Adrenal gland (tissue), 19 donors: ENCODE measurements at places on chromosomes 2 and 18.
A peak's percentile ranks its signal among the peaks of the same experiment; 100 is the strongest.

- DNase-seq, result no peak
These were observed 2.0 kb upstream of the CAPN14 start for GRCh38 chr2:31219131-31219969.

GRCh38 chr18:63316612-63317555, 2.7 kb downstream of the BCL2 start:
- no peak for DNase-seq

GRCh38 chr18:79118797-79119196, 49.6 kb downstream of the ATP9B start:
- no peak for DNase-seq

GRCh38 chr2:216146573-216146972, 37.4 kb downstream of the XRCC5 start:
- DNase-seq, result no peak

- no peak for DNase-seq
These were observed 101.2 kb downstream of the RAPGEF4 start for GRCh38 chr2:172836827-172837226.

GRCh38 chr2:46157966-46158310, 139.3 kb upstream of the EPAS1 start:
- DNase-seq, result no peak

- no peak for DNase-seq
These were observed 12.6 kb downstream of the PIK3C3 start for GRCh38 chr18:41967680-41968079.

DNA sequence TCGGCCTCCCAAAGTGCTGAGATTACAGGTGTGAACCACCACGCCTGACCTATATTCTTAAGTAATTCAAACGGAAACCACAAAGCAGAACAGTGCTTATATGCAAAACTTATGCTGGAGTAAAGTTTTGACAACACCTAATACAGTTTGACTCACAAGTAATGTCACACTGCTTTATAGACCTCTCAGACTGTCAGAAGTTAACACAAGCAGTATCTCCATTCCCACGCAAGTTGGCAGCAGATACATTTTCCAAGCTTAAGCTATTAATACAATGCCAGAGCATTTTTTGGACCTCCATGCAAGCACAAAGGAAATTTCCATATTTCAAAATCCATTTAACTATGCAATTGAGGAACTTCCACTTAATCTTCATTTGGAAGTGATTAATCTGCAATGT, 21.0 kb upstream of the SANBR start:
- no peak for DNase-seq

DNA sequence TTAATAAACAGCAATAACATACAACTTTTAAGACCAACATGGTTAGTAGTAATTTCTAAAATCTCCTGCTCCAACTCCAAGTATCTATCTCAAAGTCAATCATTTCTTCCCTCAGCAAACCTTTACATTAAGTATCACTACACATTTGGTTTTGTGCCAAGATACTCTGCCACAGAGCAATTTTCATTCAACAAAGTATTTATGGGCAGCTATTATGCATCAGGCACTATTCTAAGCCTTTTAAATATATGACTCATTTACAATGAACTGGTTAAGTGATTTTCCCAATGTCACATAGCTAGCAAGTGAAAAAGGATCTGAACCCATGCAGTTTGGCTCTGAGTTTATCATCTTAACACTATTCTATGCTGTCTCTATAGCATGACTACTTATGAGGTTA, 264.3 kb downstream of the NOL4 start:
- no peak for DNase-seq

- peak; percentile 57 for DNase-seq
These were observed 97.4 kb upstream of the ITGA6 start for GRCh38 chr2:172329774-172330671.

DNA sequence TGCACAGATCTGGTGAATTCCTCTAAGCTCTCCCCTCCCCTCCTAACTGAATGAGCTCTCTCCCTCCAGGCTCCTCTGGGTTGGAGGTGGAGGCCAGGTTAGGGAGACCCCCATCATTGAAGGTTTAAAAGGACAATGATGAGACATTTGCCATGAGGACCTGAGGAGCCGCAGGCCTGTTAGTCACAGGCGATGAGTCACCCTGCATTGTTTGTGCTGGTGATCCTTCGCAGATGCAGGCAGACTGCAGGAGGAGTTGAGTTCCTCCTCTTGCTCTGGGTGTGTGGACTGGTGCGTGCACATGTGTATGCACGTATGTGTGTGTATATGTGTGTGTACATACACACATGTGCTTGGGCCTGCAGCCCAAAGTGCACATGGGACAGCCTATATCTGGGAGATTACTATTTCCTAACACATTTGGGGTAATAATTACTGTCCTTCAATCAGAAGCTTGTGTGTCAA, 42.0 kb downstream of the MCFD2 start:
- DNase-seq, result peak; percentile 95

DNA sequence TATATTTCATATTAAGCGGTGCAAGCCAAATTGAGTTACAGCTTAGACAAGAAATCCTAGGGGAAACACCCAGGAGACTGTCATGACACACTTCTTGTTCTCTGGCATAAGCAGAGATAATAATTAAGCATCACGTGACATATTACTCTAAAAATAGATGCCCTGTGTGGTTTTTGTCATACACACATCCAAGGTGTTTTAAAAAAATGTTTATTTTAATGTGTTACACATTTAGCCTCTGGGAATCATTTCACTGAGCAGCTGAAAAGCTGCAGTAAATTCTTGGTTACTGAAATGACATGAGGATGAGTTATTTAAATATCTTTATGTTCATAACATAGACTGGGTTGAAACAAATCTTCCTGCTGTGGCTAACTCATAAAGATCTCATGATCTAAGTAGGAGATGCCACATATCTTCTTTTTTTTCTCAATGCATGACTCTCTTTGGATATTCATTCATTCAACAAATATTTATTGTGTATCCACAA, 38.0 kb upstream of the ERMN start:
- no peak for DNase-seq

DNA sequence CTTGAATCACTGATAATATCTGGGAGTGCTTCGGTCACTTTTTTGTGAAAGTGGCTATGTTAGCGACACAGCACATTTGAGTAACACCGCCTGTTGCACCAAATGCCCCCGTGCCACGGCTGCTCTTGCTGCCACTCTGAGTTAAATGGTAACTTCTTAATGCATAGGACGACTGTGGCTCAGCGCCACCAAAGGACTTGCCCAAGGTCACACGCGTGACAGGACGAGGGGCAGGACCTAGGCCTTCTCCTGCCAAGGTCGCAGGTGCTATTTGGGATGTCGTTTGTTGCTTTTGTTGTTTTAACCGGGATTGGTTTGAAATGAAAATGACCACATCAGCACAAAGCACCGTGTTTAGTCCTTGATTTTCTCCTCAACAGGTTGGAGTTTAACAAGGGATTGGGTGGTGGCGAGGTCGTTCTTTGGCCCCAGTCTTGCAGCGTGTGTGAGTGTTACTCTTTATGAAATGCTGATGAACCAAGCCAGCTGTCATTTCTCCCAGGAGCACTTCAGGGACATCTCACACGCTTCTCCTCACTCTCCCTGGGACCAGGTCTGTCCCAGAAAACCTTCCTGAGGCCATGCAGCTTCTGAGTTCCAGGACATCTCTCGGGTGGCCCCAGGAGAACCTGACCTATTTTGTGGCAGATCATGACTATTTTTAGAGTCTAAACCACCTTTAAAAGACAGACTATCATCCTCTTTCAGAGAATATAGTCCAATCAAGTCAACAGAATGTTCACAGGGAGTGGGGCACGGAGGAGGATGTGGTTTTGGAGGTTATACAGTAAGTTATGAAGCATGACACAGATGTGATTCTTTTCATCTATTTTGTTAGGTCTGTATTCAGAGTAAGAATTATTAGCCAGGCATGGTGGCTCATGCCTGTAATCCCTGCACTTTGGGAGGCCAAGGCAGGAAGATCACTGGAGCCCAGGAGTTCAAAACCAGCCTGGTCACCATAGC, 49.9 kb downstream of the MTCL1 start:
- DNase-seq, result no peak

GRCh38 chr2:17979707-17980106, 101.2 kb downstream of the KCNS3 start:
- DNase-seq, result no peak

GRCh38 chr18:32243358-32243757, 53.5 kb downstream of the MEP1B start:
- no peak for DNase-seq

GRCh38 chr18:44601447-44601846, 79.2 kb upstream of the SETBP1 start:
- no peak for DNase-seq

GRCh38 chr2:147025646-147026585, 818.9 kb upstream of the ACVR2A start:
- no peak for DNase-seq

DNA sequence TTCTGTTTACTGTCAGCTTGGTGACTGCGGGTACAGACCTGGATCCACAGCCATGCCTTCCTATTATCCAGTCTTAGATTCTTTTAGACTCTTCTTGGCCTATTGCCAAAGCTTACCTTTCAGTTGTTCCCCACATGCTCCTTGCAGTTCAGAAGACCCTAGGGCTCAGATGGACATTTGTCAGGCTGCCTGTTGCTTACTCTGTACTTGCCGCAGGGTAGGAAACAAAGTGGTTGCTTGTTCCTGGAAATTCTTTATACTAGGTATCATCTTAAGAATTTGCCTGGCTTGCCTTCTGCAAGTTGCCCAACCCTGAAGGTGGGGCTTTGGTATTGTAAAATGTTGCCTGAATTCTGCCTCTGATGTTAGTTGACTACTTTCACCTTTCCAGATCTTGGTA, 24.4 kb downstream of the CD28 start:
- no peak for DNase-seq

DNA sequence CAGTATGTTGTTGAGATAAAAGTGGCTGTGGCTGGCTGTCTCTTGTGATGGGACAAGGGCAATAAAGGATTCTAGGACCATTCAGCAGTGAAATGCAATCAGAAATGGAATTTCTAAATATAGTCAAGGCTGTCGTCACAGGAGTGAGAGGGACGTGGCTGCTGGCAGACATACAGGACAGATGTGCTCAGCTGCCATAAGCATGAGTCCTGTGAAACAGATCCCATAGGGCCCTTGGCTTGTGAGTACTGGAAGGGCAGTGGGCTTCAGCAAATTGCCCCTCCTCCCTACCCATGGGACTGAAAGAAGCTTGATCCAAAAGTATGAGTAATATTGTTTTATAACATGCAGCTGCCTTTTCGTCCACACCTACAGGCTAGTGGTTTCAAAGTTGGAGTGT, 4.2 kb upstream of the CNNM3 start:
- DNase-seq, result no peak

- no peak for DNase-seq
These were observed 47.8 kb upstream of the ZEB2 start for GRCh38 chr2:144567745-144568144.

- no peak for DNase-seq
These were observed 46.0 kb downstream of the SLC66A2 start for GRCh38 chr18:79905389-79905911.

GRCh38 chr2:23745726-23746105, 181.2 kb downstream of the ATAD2B start:
- DNase-seq, result peak; percentile 31
